ENCODE measurements at places on chromosomes 5 and 9.

GRCh38 chr9:10032166-10032565 is 580.6 kb downstream of the PTPRD start:
- no peak for DNase-seq

- no peak for DNase-seq
Observed at GRCh38 chr9:80157561-80157983, 585.8 kb downstream of the TLE4 start.

GRCh38 chr5:168819004-168819621 is 239.9 kb upstream of the PANK3 start:
- DNase-seq: no peak

DNA sequence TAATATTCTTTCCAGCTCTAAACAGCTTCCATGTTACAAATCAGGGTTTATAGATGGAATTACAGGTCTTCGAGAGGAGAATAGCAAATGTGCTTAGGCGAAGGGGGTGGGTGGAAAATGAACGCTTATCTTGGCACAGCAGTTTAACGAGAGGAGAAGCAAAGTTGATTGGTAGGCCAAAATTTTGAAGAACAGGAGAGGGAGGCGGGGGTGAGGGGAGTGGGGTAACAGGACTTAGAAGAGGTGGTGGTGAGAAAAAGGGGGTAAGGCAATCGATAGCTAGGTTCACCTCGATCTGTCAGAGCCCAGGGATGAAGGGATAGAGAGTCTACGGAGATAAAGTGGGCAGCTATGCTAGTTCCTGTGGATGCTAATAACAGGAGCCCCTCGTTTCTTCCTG is 764 bp downstream of the ANKRA2 start:
- DNase-seq: no peak

DNA sequence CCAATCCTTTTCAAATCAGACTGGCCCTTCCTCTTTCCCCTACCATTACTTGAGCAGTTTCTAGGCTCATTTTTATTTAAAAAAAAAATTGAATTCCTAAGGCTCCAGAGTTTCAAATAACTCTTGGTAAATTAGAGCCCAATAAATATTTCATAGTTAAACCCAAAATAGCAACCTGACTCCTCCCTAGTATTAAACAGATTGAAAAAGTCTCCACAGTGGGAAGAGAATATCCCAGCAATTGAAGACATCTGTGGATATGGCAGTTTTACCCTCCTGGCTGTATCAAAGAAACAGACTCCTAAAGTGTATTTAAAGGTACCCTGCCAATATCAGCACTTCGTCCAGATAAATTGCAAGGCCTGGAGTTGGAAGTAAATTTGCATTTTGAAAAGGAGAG is 52.7 kb upstream of the GDNF start:
- DNase-seq: no peak

DNA sequence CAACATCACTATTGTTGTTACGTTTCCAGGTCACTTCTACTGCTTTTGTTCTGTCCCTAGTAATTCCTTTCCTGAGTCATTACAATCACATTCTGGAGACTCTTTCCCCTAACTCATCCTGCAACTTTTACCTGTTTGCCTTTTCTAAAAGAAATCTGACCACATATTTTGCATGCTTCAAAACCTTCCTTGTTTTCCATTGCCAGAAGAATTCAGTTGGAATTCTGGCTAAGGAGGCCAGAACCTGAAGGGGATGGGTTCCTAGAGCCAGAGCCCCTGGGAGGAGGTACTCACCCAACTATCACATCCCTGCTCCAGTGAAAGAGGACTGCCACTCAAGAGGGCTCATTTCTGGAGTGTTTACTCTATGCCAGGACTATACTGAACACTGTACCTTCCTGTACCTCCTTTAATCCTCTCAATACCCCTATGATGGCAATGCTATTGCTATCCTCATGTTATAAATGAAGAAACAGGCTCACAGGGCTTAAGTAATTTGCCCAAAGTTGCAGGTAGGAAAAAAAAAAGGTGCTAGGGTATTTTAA is 42.8 kb upstream of the MAST4 start:
- no peak for DNase-seq

GRCh38 chr9:69193685-69194032 is 19.6 kb downstream of the TJP2 start:
- no peak for DNase-seq

DNA sequence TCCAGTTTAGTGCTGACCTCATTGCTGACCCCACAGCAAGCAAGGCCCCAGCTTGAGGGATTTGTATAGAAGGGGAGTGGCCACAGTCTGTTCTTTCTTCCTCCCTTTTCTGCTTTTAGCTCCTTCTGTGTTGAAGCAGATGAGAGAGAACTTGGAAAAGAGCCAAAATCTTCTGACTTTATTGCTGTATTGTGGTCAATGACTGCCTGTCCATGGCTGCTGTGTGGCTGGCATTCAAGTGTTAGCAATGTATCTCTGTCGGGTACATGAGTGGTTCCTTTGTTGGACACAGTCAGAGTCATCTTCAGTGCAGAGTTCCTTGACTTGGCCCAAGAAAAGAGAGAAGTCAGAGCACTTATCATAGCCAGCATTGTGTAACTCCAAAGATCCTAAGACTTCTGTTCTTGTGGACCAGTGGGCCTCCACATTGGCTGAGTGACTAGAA is 154.1 kb downstream of the LRRC70 start:
- DNase-seq: no peak

GRCh38 chr5:56607074-56607473 is 208.3 kb upstream of the MAP3K1 start:
- DNase-seq: no peak

- DNase-seq: no peak
Observed at GRCh38 chr5:72283358-72283757, 36.7 kb downstream of the MRPS27 start.

Measured in activated CD8-positive, alpha-beta memory T cell treated with anti-CD3 and anti-CD28 coated beads for 1 hour (primary cell).